Anterior cingulate cortex (tissue), 58 donors: ENCODE measurements at places on chromosomes 6 and 20.

GRCh38 chr6:121210943-121211342 lies 123.3 kb downstream of the TBC1D32 start:
- DNase-seq = no peak

GRCh38 chr6:157640746-157641451 lies 182.1 kb upstream of the SNX9 start:
- DNase-seq = no peak

DNA sequence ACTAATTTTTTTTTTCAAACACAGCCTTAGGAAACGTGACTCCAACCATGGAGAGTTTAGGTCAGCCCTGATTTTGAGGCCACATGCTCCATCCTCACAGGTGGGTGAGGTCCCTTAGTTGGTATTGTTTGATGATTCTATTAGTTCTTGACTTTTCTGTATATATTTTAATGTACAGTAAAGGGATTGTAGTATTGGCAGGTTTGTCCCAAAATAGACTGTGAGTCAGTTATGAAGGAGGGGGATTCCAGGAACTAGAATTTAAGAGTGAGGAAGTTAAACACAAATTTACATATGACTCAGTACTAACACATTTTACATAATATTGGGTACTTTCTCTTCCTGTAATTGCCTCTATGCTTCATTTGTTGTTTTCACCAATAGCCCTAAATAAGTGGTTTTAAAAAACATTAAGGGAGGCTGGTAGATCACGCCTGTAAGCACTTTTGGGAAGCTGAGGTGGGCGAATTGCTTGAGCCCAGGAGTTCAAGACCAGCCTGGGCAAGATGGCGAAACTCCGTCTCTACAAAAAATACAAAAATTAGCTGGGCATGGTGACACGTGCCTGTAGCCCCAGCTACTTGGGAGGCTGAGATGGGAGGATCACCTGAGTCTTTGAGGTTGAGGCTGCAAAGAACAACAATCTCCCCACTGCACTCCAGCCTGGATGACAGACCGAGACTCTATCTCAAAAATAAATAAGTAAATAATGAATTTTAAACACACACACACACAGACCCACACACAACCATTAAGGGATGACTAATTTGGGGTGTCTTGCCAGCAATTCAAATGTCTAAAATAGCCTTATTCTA lies 81.8 kb downstream of the SGK1 start:
- no peak for DNase-seq

DNA sequence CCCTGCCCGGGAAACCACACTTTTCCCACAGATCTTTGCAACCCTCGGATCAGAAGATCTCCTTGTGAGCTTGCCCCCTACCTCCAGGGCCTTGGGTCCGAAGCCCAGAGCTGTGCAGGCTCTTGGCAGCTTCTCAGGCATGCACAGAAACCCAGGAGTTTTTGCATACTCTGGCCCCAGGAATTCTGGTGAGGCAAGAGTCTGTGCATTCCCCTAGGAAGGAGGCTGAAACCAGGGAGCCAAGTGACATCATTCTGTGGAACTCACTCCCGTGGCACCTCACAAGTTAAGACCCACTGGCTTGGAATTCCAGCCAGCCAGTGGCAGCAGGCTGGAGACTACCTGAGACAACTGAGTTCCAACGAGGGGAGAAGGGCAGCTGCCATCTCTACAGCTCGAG lies 100.1 kb downstream of the TNFRSF21 start:
- DNase-seq = no peak

- no peak for DNase-seq
Measured at GRCh38 chr6:5190507-5190906, 70.2 kb downstream of the LYRM4 start.

DNA sequence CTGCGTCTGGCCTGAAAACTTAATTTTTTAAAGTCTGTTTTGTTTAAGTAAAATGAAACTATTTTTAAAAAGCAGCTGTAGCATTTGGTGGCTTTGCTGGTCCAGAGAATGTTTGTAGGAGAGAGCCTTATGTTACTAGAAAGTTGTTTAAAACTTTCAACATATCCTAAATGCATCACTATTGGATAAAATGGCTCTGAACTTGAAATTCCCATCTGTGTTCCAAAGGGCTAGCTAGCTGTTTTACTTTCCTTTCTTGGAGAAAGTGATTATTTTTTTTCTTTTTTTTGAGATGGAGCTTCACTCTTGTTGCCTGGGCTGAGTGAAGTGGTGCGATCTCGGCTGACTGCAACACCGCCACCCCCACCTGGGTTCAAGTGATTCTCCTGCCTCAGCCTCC lies 2.5 kb downstream of the SYNJ2 start:
- no peak for DNase-seq
